ENCODE measurements at places on chromosomes 4 and X.

DNA sequence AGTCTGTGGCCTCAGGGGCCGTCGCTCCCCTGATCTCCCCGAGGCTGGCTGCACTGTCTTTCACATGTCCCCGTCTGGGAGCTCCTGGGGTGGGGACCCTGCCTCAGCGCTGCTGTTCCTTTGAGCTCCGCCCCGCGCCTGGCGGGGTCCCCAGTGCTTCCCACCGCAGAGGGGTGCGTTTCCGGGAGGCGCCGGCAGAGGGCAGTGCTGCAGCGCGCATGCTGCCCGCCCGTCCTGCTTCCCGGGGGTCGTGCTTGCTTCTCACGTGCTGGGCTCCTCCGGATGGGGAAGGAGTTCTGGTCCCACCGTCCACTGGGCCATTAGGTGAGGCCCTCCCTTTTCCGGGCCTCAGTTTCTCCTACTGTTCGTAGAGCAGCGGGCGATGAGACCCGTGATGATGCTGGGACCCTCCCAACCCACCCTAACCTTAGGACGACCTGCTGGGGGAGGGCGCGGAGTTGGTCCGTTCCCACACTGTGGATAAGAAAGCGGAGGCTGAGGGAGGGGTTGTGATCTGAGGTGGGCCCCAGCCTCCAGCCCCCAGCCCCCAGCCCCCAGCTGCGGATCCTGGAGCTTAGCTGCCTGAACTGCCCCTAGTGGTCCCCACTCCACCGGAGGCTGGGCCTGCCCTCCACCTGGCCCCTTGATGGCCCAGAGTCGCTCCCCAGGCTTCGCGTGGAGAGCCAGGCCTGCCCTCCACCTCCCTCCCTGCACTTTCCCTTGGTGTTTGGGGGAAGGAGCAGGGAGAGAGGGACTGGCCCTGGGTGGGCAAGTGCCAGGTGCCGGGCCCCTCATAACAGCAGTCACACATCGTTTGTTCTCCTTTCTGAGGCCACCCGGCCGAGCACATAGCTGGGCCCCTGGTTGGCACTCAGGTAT is 15.3 kb downstream of the CPZ start:
- no peak for DNase-seq

- DNase-seq, result no peak
Observed at GRCh38 chr4:154344686-154345085, 146.9 kb downstream of the DCHS2 start.

DNA sequence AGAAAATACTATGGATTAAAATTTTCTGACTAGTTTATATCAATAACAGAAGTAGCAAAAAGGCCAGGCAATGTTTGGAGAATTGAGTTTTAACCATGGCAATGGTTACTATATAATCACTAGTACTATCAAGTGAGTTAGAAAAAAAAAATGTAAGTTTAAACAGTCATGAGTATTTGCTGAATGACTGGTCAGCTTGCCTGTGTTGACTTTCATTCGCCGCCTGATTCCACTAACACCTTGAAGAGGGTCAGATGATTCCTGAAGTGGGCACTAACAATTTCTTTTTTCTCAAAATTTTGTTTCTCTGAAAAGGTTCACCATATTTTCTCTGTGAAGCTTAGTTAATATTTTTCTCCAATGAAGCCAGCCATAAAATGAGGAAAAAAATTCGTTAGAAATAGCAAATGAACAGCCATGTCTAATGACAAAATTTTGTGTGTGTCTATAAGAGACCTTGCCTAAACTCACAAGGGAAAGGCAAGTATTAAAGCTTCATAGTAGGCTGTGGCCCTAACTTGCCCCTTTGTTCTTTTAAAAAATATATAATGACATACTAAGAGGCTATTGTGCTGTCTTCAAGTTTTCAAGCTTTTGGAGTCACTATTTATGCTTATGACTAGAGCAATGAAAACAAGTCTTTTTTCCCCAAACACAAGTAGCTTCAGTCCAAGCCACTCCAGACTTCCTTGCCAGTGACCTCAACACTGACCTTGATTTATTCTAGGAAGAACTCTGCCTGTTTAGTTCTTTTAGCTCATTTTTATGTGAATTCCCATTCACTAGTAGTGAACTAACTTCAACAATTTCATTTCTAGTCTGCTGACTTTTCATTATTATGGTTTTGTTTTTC is 18.4 kb upstream of the FHDC1 start:
- DNase-seq, result no peak

GRCh38 chrX:104118765-104119164 is 6.4 kb downstream of the ZCCHC18 start:
- DNase-seq, result no peak

GRCh38 chr4:99038213-99038612 is 42.7 kb downstream of the METAP1 start:
- no peak for DNase-seq

GRCh38 chr4:6229671-6230501 is 29.5 kb upstream of the JAKMIP1 start:
- no peak for DNase-seq

GRCh38 chr4:140701071-140701470 is 55.1 kb downstream of the TBC1D9 start:
- no peak for DNase-seq

DNA sequence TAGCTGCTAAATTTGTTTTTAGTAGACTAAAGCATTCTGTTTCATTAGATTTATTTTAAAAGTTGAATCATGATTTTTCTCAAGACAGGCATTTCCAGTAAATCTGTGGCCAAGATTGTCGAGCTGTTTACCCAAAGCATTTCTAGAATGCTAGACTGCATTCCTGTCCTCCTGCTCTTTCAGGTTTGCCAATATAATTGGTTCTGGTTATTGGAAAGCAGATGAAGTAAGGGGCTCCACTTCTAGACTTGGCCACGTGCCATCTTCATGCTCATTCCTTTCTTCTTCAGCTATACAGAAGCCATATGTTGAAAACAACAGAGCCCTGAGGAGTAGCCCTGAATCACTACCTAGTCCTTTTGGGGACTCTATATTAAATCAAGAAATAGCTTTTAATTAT is 62.5 kb downstream of the PGRMC2 start:
- DNase-seq, result no peak

- no peak for DNase-seq
Observed at GRCh38 chrX:6226596-6227452, 1.8 kb downstream of the NLGN4X start.

GRCh38 chrX:7143941-7144525 is 3.5 kb upstream of the STS start:
- DNase-seq, result no peak

GRCh38 chr4:81470456-81471297 is 1.0 kb downstream of the RASGEF1B start:
- no peak for DNase-seq

DNA sequence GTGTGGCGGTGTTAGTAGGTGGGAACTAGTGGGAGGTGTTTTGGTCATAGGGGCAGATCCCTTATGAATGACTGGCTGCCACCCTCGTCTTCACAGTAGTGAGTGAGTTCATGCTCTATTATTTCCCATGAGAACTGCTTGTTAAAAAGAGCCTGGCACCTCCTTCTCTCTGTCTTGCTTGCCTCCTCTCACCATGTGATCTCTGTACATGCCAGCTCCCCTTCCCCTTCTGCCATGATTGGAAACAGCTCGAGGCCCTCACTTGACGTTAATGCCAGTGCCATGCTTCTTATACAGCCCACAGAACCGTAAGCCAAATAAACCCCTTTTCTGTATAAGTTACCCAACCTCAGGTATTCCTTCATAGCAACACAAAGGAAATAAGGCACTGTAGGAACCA is 21.7 kb downstream of the PNMA6F start:
- DNase-seq, result no peak

DNA sequence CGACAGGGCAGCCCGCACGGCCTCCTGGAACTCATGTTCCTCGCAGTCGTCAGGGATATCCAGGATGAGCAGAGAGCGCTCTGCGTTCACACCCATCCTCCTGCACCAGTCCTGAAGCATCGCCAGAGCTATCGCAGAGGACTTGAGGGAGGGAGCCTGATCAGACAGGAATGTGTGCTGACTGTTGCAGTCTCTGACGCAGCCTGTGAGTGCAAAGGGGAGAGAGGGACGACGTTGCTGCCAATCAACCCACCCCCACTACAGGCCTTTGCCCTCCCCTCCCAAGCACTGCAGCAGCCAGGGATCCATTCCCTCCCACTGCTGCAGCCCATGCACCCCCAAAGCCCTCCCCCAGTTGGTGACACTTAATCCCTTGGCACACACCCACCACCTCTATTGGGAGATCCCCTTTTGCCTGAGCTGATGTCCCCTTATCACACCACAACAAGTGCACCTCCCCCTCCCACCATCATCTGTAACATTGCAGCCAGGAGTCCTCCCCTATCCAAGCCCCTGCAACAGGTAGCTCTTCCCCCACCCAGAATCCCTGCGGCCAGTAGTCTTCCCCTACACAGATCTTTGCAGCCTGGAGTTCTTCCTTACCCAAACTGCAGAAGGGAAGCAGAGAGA is 897 bp downstream of the PNMA6F start:
- no peak for DNase-seq

DNA sequence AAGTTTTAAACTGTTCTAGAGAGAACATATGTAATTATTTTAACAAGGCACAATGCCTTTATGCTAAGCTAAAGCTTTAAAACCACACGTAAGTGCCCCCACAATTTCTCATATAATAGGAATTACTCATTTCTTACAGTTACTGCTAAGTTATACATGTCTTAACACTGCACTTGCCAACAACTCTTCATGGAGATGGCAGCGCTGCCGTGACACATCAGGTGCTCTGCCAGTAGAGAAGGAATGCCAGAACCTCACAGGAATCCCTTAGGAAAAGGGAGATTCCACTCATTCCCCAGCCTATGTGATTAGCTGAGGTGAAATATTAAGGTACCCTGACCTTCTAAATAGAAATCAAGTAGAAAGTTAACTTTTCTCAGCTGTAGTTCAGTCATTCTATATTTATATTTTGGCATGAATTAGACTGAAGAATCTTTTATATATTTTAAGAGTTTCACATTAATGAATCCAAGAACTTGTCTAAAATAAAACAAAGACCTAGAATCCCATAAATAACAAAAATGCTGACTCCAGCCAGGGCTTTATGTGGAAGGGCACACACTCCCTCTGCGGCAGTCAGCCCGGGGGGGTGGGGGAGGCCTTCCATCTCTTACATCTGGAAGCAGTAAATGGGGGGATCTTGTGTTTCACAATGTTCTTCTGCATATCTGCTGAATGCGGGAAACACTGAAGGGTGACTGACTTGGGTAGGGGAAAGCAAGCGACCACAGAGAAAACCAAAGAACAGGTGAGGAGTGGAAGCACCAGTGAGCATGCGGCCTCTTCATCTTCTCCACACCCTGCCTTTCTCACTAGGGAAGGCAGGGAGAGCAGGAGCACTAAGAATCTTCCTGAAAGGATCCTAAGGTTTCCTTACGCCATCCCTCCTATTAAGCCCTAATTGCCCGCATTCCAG is 23.7 kb downstream of the ACSL1 start:
- no peak for DNase-seq

GRCh38 chr4:3422808-3423297 is 18.9 kb upstream of the HGFAC start:
- DNase-seq, result no peak

DNA sequence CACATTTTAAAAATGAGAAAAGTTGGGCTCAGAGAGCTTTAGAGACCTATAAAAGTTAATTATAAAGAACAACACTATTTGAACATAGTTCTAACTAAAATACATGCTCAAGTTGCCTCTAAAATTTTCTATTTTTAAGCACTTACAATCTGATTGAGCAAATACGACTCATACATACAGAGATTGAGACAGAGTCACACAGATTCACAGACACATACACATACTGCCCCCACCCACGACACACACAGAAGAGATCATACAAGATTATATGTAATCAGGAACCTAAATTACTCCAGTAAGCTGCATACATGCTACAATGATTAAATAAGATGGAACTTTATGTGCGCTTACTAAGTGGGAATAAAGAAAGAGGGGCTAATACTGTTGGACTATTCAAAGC is 2.7 kb upstream of the ASB5 start:
- DNase-seq, result no peak

DNA sequence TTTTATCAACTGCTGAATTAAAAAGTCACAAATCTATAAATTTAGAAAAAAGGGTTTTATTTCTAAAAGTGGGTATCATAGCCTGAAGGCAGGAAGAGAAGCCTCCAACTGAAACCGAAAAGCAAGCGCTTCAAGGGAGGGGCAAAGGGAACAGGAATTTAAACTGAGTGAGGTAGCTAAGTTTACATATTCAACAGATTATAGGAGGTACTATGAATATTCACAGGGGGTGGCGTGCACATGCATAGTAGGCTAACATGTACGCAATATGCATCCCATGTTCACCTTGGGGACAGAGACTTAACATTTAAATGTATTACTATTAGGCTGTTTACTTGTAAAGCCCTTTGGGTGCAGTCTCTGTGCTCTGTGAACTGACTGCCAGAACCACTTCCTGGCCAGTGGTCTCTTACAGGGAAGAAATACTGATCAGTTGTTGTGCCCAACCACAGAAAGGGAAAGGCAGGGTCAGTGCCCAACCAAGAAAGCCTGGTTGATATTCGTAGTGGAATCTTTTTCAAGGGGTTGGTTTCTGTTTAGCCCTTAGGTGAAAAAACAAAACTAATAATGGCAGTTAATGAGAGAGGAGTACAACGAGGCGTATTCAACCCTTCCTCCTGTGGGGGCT is 168.7 kb upstream of the GALNTL6 start:
- no peak for DNase-seq

DNA sequence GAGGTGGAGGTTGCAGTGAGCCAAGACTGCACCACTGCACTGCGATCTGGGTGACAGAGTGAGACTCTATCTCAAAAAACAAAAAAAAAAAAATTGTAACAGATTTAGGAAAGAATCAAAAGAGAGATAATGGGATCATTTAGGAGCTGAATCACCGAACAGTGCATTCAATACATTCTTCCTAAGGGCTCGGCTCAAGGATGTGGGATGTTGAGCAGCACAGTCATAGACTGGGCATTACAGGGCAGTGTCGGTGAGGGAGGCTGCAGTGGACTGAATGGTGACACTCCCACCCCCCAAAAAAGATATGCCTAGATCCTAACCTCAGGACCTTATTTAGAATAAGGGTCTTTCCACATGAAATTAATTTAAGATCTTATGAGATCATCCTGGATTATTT is 70.0 kb downstream of the EVC2 start:
- no peak for DNase-seq

- no peak for DNase-seq
Observed at GRCh38 chrX:30302956-30303355, 6.2 kb downstream of the NR0B1 start.

GRCh38 chrX:41293269-41293668 is 40.7 kb upstream of the DDX3X start:
- no peak for DNase-seq

- DNase-seq, result peak; percentile 3
Observed at GRCh38 chrX:9566150-9566621, 101.3 kb downstream of the TBL1X start.

- no peak for DNase-seq
Observed at GRCh38 chr4:3689576-3690550, 76.3 kb upstream of the ADRA2C start.

- no peak for DNase-seq
Observed at GRCh38 chr4:78247536-78248285, 190.6 kb downstream of the FRAS1 start.

Data from NCI-H2081 treated with DMSO at 0.1 percent for 48 hours (cell line).